ENCODE measurements at places on chromosomes 2 and 18. TPM values are rescaled to one million over a fixed set of nuclear protein-coding genes. Genes with fewer than 3 reads are reported as not detected.
A peak's percentile ranks its signal among the peaks of the same experiment; 100 is the strongest.

OXER1 gene
- total RNA-seq = 6.5 TPM

TTR gene
- total RNA-seq = not detected

DNA sequence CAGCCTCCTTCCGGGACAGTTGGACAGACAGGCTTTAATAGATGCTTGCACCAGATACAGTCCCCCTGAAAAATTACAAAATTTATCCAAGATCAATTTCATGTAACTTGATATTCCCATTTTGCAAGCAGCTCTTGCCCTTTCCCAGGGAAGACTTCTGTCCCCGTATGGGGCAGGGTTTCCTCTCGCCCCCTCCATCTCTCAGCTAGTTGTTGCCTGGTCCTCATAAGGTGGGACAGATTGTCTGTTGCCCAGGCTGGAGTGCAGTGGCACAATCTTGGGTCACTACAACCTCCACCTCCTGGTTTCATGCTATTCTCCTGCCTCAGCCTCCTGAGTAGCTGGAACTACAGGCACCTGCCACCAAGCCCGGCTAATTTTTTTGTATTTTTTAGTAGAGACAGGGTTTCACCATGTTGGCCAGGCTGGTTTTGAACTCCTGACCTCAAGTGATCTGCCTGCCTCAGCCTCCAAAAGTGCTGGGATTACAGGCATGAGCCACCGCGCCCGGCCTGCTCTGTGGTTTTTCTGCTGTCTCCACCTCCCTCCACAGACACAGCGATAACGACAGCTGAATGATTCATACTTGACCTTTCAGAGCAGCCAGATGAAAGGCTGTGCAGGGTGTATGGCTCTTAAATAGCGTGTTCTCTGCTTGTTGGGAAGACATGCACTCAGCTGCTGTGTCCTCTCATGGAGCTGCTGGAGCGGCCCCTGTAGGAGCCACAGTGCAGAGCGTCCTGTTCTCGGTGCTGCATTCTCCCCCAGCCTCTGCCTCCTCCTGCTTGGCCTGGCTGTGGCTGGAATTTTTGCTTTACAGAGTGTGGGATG is 61.4 kb downstream of the TTC39C start:
- H3K36me3 ChIP-seq = no peaks in the 10 kb centered on the region
- no peaks in the 10 kb centered on the region for H3K27me3 ChIP-seq
- peak; percentile 78 for DNase-seq
- H3K27ac ChIP-seq = no peak overlapping the region
- peaks cover 7% of the 10 kb centered on the region for H3K4me1 ChIP-seq

- H3K4me1 ChIP-seq = peaks cover 9% of the 10 kb centered on the region
- H3K36me3 ChIP-seq = no peaks in the 10 kb centered on the region
- H3K27ac ChIP-seq = no peak overlapping the region
- H3K4me3 ChIP-seq = no peak overlapping the region
- no peak for DNase-seq
- H3K27me3 ChIP-seq = no peaks in the 10 kb centered on the region
Observed at GRCh38 chr2:28085201-28085600, 194.7 kb downstream of the BABAM2 start.

- H3K27me3 ChIP-seq = no peaks in the 10 kb centered on the region
- H3K27ac ChIP-seq = peak overlapping the region; percentile 100
- DNase-seq = peak; percentile 94
- peaks cover 1% of the 10 kb centered on the region for H3K4me1 ChIP-seq
- H3K4me3 ChIP-seq = peak overlapping the region; percentile 90
Observed at GRCh38 chr18:12308386-12309100, 502 bp downstream of the TUBB6 start.

DNA sequence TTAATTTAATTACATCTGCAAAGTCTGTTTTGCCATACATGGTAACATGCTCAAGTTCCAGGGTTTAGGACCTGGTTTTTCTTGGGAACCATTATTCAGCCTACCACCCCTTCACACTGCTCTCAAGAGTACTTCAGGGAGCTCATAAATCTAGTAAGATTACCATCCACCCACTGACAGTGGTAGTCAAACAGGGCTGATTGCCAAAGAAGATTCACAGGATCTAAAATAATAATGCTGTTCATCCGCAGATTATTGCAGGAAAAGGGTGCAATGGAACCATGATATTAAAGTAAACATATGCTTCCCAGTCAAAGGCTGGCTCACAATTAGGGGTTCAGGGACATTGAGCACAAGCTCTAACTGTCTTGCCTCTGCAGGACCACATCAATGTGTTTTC is 148.0 kb upstream of the CYRIA start:
- no peaks in the 10 kb centered on the region for H3K27me3 ChIP-seq
- H3K36me3 ChIP-seq = no peaks in the 10 kb centered on the region
- no peak for DNase-seq
- H3K4me1 ChIP-seq = no peaks in the 10 kb centered on the region

FIGN gene
- total RNA-seq = 15.5 TPM

- no peaks in the 10 kb centered on the region for H3K36me3 ChIP-seq
- H3K4me3 ChIP-seq = no peak overlapping the region
- H3K4me1 ChIP-seq = peaks cover 2% of the 10 kb centered on the region
- H3K27me3 ChIP-seq = no peaks in the 10 kb centered on the region
- H3K27ac ChIP-seq = no peak overlapping the region
Observed at GRCh38 chr2:186887107-186888090, 38.4 kb upstream of the ZSWIM2 start.

DNA sequence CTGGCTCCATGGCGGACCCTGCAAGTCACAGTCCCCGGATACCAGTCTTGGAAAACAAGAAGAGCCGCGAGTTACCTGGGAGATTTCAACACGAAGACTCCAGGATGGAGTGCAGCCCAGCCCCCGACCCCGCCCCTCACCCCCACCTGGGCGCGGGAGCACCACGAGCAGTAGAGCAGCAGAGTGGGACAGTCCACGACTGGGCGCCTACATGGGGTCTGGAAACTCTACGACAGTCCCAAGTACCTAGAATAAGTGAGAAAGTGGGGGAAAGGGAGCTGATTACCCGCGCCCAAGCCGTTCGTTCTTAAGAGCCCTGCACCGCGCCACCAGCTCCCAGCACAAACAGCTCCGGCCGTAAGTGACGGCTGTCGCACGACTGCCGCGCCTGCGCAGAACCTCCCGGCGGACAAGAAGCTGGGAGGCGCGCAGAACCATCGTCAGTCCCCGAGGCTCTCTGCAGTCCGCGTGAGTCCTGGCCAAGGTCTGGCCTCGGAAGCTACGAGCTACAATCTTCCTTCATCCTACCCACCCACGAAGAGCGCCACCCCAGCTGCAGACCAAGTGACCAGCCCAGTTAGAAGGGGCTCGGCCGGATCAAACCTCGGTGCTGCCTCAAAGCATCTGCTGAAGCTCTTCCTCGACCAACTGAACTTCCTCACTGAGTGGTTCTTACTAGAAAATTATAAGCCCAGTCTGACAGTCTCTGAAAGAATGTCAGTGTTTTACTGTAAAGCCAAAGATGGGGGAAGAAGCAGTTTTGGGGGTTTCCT is at the start of gene DPY30:
Gene DPY30, minus strand, starts transcription at position 359 of the 773 bp plus-strand sequence. Its CDS starts 349 bp downstream, at position 10.
- peak; percentile 92 for DNase-seq
- peak within 1 kb of the TSS; percentile 65 for H3K27ac ChIP-seq
- peak within 1 kb of the TSS; percentile 99 for H3K4me3 ChIP-seq
- H3K4me1 ChIP-seq = peaks cover 5% of the 10 kb centered on the region
- no peaks in the 10 kb centered on the region for H3K27me3 ChIP-seq
- H3K36me3 ChIP-seq = no peaks in the 10 kb centered on the region

LAPTM4A gene
- 307 TPM for total RNA-seq

INHBB gene
- total RNA-seq = 3.5 TPM

- peaks cover 4% of the 10 kb centered on the region for H3K27me3 ChIP-seq
- no peak overlapping the region for H3K27ac ChIP-seq
- H3K36me3 ChIP-seq = no peaks in the 10 kb centered on the region
- no peak for DNase-seq
- H3K4me3 ChIP-seq = no peak overlapping the region
- H3K4me1 ChIP-seq = no peaks in the 10 kb centered on the region
Observed at GRCh38 chr2:64692401-64692800, 38.7 kb upstream of the SERTAD2 start.

- H3K4me3 ChIP-seq = no peak overlapping the region
- no peak overlapping the region for H3K27ac ChIP-seq
- DNase-seq = no peak
- no peaks in the 10 kb centered on the region for H3K27me3 ChIP-seq
Observed at GRCh38 chr18:68323921-68324320, 391.0 kb downstream of the TMX3 start.

MEIS1 gene
- 92.3 TPM for total RNA-seq

GRCh38 chr18:10379522-10379921 is 74.9 kb upstream of the APCDD1 start:
- H3K27me3 ChIP-seq = no peaks in the 10 kb centered on the region
- H3K36me3 ChIP-seq = no peaks in the 10 kb centered on the region
- H3K27ac ChIP-seq = no peak overlapping the region
- peaks cover 1% of the 10 kb centered on the region for H3K4me1 ChIP-seq
- no peak for DNase-seq
- no peak overlapping the region for H3K4me3 ChIP-seq

DNA sequence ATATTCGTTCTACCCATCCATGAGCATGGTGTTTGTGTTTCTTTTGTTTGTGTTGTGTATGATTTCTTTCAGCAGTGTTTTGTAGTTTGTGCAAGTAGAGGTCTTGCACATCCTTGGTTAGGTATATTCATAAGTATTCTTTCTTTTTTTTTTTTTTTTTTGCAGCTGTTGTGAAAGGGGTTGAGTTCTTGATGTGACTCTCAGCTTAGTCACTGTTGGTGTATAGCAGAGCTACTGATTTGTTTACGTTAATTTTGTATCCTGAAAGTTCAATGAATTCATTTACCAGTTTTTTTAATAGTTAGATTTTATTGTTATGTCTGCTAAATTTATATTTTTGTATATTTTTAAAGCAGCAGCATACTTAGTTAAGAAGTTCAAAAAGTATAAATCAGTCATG is 834.4 kb upstream of the NRXN1 start:
- H3K27ac ChIP-seq = no peak overlapping the region
- no peaks in the 10 kb centered on the region for H3K4me1 ChIP-seq
- DNase-seq = no peak
- H3K36me3 ChIP-seq = no peaks in the 10 kb centered on the region

DNA sequence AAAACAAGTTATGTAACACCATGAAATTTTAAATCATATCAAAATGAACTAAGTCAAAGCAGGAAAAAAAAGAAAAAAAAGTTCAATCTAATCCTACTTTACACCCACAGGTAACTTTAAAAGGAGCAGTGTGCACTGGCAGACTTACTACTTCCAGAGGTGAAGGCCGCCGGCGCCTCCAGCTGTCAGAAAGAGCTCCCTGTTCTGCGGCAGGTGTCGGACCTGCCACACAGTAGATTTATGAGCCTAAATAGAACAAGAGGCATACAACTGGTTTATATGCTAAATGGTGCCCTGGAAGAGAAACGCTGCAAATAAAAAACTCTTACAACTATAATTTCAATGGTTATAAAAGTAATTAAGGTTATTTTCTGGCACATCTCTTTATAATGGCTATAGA is 23.1 kb upstream of the PNO1 start:
- no peaks in the 10 kb centered on the region for H3K4me1 ChIP-seq
- no peak overlapping the region for H3K27ac ChIP-seq
- H3K27me3 ChIP-seq = no peaks in the 10 kb centered on the region
- no peak for DNase-seq

GRCh38 chr2:63792530-63792929 is 49.2 kb upstream of the UGP2 start:
- no peaks in the 10 kb centered on the region for H3K4me1 ChIP-seq
- no peak for DNase-seq
- H3K27me3 ChIP-seq = no peaks in the 10 kb centered on the region
- H3K36me3 ChIP-seq = no peaks in the 10 kb centered on the region

DNA sequence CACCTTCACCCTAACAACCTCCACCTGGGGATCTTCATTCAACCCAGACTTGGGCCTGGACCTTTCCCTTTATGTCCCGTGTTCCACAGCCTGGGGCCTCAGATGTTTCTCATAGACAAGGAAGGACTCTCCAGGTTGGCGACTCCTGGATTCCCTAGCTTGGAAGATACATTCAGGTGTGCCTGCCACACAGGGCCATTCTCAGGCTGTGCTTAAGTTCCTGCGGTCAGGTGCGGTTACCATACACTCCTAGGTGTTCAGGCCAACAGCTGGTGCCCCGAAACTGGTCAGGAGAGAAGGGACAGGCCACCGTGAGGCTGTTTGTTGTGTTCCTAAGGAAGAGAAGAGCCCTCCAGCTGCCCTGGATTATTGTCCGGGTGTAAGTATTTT is 15.6 kb downstream of the SLC4A3 start:
- no peaks in the 10 kb centered on the region for H3K27me3 ChIP-seq
- peak; percentile 49 for DNase-seq

ATP6V1B1 gene
- 1.6 TPM for total RNA-seq

ZNF516 gene
- total RNA-seq = 52.6 TPM

- no peak overlapping the region for H3K27ac ChIP-seq
- H3K4me1 ChIP-seq = peaks cover 14% of the 10 kb centered on the region
- no peaks in the 10 kb centered on the region for H3K27me3 ChIP-seq
Observed at GRCh38 chr2:217415316-217415715, 555.5 kb upstream of the TNP1 start.

CDH2 gene
- total RNA-seq = 2.9 TPM

BOLL gene
- total RNA-seq = not detected

SH3RF3 gene
- total RNA-seq = 3.8 TPM

GRCh38 chr2:65055422-65056214 is 598 bp upstream of the CEP68 start:
- peaks cover 1% of the 10 kb centered on the region for H3K4me1 ChIP-seq
- H3K4me3 ChIP-seq = peak overlapping the region; percentile 79
- H3K27me3 ChIP-seq = no peaks in the 10 kb centered on the region
- DNase-seq = no peak

ZAP70 gene
- total RNA-seq = 0.66 TPM

DNA sequence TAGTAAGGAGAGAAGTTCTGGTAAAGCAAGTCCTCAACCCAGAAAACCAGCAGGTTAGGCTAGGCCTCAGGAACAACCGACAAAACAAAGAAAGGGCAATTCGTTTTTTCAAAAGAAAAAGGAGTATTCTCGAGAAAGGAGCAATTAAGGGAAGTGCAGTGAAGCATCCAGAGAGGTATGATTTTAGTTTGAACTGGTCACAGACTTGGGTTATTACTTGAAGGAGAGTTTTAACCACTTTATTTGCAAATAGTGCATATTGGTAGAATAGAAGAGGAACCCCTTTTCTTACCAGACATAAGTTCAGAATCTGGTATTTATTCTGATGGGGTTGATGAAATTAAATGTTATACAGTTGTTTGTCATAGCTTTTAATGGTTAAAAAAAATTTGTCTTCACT is 110.0 kb upstream of the GCFC2 start:
- H3K4me3 ChIP-seq = no peak overlapping the region
- H3K36me3 ChIP-seq = no peaks in the 10 kb centered on the region
- no peak for DNase-seq
- H3K27ac ChIP-seq = no peak overlapping the region

DNA sequence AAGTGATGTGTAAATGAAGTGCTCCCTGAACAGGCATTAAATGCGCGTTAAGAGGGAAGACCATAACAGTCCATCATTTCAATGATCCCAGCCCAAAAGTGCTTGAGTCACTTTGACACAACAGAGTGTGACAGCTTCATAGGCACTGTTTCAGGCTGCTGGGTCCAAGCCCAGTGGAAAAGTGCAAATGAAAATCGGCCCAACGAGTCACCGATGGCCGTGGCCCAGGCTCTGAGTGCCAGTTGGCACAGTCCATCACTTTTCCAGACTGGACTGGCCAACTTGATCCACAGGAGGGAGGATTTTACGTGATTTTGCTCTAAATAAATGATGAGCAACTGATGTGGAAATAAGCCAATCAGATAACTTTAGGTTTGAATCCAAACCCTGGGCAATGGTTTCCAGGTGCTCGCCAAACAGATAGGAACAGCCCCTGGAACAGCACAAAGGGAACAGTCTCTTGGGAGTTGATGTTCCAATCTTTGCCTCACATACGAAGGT is 114.0 kb downstream of the SP3 start:
- H3K4me1 ChIP-seq = peaks cover 3% of the 10 kb centered on the region
- no peak overlapping the region for H3K4me3 ChIP-seq
- no peaks in the 10 kb centered on the region for H3K27me3 ChIP-seq
- H3K27ac ChIP-seq = no peak overlapping the region
- no peak for DNase-seq

All from ovary (tissue), 10 donors.